MG63 (cell line): ENCODE measurements at places on chromosomes 1 and 21. TPM values are rescaled to one million over a fixed set of nuclear protein-coding genes. Genes with fewer than 3 reads are reported as not detected.
A peak's percentile ranks its signal among the peaks of the same experiment; 100 is the strongest.

DBT gene
- total RNA-seq = 3.2 and 3.7 TPM in 2 replicates

C1orf226 gene
- total RNA-seq = not detected in 2 replicates

- DNase-seq = no peak
Observed at GRCh38 chr1:225995919-225996864, 3.0 kb downstream of the SDE2 start.

- DNase-seq = no peak
Observed at GRCh38 chr1:221708076-221708571, 33.8 kb downstream of the DUSP10 start.

- no peak for DNase-seq
Observed at GRCh38 chr1:115237023-115237422, 101.0 kb downstream of the NGF start.

DNA sequence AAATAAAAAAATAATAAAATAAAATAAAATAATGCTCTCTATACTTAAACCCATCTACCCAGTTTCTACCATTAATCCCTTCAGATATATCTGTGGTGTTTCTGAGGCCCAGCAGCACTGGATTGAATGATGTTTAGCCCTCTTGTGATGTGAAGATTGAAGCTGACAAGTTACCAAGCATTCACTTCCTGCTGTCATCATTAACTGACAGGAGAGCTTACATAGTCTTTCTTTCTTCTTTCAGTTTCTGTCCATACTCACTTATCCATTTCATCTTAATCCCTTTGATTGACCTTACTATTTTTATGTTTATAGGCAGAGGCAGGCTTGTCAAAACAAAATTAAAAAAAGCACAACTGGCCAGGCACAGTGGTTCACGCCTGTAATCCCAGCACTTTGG, 38.8 kb upstream of the PGD start:
- DNase-seq = no peak

- no peak for DNase-seq
Observed at GRCh38 chr1:69569576-69570328, 2.0 kb downstream of the LRRC7 start.

DNA sequence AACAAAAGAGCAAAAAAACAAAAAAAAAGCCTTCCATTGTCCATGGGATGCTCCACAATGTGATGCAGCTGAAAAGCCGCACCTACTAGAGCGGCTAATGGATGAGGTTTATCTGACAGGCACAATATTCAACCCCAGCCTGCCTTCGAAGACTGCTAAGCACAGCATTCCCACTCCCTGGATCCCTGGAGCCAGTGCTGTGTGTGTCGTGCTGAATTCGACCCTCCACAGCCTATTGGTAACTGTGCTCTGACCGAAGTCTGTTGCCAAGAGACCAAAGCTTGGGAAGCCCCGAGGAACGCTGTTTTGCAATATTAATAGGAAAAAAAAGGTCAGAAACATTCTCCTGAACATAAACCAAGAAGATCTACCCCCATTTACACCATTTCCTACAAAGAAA, 57.2 kb upstream of the PUM1 start:
- no peak for DNase-seq

- DNase-seq = no peak
Observed at GRCh38 chr1:115218034-115218405, 120.0 kb downstream of the NGF start.

DNA sequence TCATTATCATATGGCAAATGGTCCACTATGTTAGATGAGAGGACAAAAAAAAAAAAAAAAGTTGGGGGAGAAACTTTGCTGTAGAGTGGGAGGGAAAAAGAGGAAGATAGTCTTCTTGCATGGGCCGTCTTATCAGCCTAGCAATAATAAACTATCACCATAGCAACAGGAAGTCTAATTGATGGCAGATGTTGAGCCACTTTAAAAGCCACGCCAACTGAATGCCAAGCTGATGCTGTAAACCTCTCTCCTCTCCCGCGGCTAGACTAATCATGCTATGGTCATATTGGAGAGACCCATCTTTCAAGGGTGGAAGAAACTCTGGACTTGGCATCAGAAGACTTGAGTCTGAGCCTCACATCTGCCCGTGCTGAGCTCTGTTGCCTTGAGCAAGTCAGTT, 122.2 kb upstream of the HOOK1 start:
- DNase-seq = peak; percentile 58

GRCh38 chr1:162538815-162539431, 22.6 kb upstream of the UAP1 start:
- DNase-seq = peak; percentile 83

DNA sequence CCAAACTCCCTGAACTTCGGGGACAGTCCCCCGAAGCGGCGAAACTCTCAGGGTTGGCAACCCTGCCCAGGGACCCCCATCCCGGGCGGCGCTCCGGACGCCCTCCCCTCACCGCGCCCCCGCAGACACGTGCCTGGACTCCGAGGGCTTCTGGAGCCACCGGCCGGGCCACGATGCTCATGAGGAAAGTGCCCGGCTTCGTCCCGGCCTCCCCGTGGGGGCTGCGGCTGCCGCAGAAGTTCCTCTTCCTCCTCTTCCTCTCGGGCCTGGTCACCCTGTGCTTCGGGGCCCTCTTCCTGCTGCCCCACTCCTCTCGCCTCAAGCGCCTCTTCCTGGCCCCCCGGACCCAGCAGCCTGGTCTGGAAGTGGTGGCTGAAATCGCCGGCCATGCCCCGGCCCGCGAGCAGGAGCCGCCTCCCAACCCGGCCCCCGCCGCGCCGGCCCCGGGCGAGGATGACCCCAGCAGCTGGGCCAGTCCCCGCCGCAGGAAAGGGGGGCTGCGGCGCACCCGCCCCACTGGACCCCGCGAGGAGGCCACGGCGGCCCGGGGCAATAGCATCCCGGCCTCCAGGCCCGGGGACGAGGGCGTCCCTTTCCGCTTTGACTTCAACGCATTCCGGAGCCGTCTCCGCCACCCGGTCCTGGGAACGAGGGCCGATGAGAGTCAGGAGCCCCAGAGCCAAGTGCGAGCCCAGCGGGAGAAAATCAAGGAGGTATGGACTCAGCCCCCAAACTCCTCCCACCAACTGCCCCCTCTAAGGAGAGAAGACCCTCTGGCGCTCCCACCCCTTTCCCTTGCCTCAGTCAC, 1.2 kb downstream of the MAN1C1 start:
- no peak for DNase-seq

GRCh38 chr1:151282883-151283725, 1.0 kb downstream of the ZNF687 start:
- DNase-seq = no peak
